ENCODE measurements at places on chromosomes 4 and X.

GRCh38 chr4:52366621-52367020 is 292.5 kb downstream of the USP46 start:
- no peak for DNase-seq

GRCh38 chrX:26295425-26295824 is 79.5 kb downstream of the MAGEB5 start:
- no peak for DNase-seq

DNA sequence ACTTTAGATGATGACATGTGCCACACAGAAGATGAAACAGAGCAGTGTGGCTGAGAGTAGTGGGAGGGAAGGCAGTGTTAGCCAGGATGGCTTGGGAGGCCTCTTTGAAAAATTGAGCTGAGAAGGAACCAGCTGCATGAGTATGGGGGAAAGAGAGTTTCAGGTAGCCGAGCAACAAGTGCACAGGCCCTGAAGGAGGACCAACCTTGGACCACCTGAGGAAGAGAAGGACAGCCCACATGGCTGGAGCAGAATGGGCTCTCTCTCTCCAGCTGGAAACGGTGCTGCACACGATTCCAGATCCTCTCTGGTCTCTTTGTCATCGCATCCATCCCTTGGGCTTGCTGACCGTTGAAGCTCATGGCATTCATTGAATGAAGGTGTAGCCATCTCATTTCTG is 23.9 kb upstream of the BCOR start:
- DNase-seq: no peak

GRCh38 chrX:71241301-71241700 is 12.6 kb downstream of the ZMYM3 start:
- DNase-seq: no peak

- DNase-seq: no peak
These were observed 60.4 kb upstream of the MTM1 start for GRCh38 chrX:150508018-150508417.

DNA sequence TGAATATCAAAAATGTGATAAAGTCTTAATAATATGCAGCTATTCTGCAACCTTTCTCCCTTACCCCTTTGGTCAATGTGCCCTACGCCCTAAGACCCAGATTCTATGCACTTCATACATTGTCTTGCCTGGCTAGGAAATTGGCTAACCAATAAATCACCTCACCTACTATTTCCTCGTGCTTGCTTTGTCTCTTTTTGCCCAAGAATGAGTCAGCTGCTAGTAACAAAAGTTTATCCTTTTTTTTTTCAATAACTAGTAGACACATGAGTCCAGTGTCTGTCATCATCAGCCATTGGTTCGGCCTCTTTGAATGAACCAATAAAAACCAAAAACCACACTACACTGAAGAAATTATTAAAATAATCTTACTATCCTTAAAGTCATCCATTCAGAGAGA is 387.1 kb downstream of the PPP3CA start:
- DNase-seq: no peak

DNA sequence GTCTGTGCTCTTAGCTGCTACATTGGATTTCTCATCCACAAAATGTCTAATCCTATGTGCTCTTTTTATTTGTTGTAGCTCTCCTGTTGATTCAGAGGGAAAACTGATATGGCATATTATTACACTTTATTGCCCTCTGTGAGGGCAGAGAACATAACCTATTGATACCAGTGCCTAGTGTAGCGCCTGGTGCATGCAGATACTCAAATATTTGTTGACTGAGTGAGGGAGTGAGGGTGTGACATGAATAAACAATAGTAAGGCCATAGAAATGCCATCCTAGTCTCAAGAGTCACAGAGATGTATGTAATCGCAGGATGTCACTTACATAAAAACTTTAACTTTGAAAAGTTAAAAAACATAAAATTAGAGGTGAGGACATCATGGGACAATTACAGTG is 159.1 kb downstream of the SHROOM3 start:
- DNase-seq: no peak

GRCh38 chr4:172974586-172974985 is 194.0 kb upstream of the GALNT7 start:
- no peak for DNase-seq

GRCh38 chr4:33886356-33886755 is 2358.0 kb downstream of the ARAP2 start:
- no peak for DNase-seq

DNA sequence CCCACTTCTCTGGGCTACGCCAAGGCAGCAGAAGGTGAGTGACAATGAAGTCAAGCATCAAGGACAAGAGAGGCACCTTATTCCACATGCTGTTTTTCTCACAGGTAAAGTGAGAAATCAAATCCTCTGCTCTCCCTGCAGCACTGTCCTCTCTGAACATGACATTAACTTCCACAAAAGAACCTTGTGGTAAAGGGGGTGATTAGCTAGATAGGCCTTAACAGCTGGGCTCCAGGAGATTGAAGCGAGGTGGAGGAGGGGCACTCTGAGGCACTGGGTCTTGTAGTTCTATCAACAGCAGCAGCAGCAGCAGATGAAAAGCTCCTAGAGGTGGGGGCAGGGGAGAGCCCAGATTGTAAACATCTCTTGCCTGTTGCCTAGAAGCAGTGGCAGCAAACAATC is 96.8 kb upstream of the CXXC4 start:
- no peak for DNase-seq

DNA sequence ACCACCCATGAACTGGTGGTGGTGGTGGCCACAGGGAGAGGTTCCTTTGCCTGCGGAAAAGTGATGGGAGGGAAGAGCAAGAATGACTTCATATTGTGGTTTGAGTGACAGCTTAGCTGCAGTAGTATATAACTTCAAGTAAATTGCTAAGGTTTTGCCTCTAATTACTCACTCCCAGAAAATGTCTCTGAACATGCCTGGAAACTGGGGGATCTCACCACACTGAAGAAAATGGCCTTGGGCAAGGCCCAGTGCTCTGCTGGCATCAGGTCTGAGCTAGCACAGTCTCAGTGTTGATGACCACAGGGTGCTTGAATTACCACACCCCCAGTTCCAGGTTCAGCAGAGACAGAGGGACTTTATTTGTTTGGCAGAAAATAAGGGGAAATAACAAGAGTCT is 2085.4 kb downstream of the ARAP2 start:
- DNase-seq: no peak

DNA sequence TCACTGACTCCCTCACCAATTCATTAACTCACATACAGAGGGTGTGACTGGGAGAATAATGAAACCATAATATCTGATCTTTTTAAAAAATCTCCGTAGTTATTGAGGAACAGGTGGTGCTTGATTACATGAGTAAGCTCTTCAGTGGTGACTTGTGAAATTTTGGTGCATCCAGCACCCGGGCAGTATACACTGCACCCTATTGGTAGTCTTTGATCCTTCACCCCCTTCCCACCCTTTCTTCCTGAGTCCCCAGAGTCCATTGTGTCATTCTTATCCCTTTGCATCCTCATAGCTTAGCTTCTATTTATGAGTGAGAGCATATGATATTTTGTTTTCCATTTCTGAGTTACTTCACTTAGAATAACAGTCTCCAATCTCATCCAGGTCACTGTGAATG is 1143.8 kb downstream of the PCDH19 start:
- no peak for DNase-seq

- DNase-seq: no peak
These were observed 50.8 kb downstream of the PRPS1 start for GRCh38 chrX:107678957-107679740.

DNA sequence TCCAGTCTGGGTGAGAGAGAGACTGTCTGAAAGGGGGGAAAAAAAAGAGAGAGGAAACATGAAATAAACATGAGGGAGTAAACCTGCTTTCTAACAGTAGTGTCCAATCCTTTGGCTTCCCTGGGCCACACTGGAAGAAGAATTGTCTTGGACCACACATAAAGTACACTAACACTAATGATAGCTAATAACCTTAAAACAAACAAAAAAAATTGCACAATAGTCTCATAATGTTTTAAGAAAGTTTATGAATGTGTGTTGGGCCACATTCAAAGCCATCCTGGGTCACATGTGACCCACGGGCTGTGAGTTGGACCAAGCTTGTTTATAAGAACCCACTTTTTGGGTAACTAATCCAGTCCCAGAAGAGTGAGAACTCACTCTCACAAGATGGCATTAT is 30.3 kb downstream of the PDS5A start:
- DNase-seq: no peak

DNA sequence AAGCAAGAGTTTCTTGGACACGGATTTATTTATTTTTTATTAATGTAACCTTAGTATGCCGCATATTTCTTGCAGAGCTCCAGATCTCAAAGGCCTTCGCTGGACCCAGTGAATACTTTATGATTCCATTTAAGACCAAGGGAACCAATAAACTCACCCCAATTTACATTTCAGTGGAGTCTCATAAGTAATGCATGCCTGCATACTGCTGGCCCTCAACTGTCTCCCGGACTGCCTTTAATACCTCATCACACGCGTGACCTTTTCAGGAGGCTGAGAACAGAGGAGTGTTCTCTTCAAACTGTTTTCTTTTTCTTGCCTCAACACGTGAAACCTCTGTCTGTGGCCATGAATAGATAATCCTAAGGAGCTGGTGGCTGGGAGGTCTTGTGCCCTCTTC is 240.9 kb downstream of the STIM2 start:
- DNase-seq: no peak

DNA sequence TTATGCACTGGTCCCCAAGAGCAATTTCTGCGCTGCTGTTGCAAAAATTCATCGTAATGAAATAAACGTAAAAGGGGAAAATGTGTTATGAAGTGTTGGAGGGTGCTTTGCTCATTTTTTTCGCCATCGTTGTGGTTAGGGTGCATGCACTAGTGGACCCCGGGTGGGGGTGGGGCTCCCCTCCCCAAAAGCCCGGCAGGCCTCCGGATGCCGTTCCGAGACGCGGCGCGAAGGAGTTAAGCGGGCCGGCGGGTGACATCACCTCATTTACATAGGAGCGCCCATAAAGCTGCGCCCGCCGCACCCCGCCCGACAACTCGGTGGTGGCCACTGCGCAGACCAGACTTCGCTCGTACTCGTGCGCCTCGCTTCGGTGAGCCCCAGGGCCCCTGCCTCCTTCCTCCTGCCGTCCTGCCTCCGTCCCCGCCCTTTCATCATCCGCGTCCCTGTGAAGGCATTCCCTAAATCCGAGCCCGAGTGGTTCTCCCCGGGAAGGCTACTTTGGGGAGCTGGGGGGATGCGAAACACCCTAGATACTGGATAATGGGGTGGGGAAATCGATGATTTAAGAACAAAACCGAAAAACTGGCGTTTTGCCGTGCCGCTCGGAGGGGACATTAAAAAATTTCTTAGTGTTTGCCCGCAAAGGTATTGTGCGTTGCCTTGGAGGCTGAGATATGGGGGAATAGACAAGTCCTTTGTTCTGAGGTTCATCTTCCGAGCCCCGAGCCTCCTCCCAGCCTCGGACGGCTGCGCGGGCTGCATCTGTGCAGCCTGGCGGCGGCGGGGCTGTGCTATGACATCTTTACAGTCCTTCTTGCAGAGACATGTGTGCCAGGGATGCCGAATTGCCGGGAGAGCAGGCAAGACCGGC is at the start of gene TMSB4X:
TSS of gene TMSB4X (plus strand) at position 315 of the 874 bp plus-strand sequence.
- no peak for DNase-seq

DNA sequence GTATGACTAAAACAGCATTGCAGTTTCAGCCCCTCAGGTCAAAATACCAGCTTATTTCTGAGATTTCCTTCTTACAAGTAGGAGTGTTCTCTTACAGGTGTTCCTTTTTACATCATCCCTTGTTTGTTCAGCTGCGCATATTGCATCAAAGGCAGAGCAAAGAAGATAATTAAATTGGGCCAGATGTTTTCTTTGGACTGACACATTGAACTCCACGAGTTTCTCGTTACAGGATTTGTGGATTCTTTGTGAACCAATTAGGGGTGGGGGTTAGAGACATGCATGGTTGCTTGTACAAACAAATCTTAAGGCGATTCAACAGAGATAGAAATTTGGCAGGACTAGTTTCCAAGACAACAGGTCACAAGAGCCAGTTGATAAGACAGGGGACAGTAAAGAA is 95.7 kb downstream of the SPANXN4 start:
- DNase-seq: no peak

DNA sequence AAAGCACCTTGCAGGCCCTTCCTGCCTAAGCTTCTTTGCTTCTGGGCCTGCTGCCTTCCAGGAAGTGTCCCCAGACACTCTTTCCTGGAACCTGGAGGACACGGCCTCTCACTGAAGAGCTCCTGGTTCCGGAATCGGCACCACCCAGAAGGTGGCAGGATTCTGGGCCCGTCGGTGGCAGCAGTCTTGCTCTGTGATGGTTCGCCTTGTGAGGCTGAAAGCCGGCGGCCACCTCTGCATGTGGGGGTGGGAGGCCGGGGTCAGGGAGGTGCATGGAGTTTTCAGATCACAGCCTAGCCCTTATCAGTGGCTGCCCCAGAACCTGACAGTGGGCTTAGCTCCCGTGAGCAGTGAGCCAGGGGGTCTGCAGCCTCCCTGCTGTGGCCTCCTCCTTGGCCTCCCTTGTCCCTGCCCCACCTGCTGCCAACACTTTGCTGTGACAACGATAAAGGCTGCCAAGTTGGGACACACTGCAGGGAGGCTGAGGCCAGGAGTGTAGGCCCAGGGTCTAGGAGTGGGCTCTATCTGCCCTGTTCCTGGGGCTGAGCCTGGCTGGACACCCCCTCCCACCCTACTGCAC is 30.8 kb upstream of the GPR78 start:
- no peak for DNase-seq

- no peak for DNase-seq
These were observed 1.4 kb downstream of the PGM2 start for GRCh38 chr4:37827802-37828321.

GRCh38 chr4:163866728-163867315 is 372.3 kb downstream of the TMA16 start:
- no peak for DNase-seq

GRCh38 chrX:71652405-71652804 is 14.9 kb upstream of the LOC101059915 start:
- DNase-seq: no peak

GRCh38 chr4:74364652-74365491 is at the start of gene EREG:
TSS of gene EREG (plus strand) at chr4:74365145. CDS start at chr4:74365309, 164 bp downstream.
- DNase-seq: no peak

DNA sequence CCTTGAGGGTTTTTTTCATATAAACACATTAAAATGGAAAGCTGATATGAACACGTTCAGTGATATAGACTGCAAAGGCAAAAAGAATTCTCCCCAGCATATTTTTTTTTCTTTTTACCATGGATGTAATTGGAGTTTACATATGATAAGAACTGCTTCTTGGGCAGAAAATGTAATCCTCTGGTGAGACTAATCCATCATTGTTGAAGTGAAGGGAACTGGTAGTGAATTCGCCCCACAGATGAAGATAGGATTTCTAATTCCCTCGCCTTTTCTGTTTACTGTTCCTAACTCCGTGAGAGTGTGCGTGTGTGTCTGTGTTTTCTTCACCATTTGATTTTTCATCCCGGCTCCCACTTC is 88.9 kb downstream of the GPR143 start:
- no peak for DNase-seq

DNA sequence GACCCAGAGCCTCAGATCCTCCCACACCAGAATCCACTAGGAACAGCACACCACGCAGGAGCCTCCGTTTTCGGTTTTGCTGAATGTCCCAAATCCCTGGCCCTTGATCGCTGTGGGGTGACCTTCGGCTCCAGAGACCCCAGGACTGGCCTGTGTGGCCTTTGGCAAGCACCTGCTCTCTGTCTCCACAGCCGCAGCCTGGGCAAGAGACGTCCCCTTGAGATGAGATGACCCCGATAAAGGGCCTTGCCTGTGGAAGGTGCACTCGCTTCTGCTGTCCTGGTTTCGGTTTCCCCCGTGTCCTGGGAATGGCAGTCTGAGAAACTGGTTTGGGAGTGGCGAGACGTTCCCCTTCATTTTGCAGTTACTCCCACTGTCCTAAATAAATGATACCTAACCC is 9.6 kb downstream of the PSAPL1 start:
- DNase-seq: no peak
